Anterior cingulate cortex (tissue), 58 donors: ENCODE measurements at places on chromosomes 3 and 15.

DNA sequence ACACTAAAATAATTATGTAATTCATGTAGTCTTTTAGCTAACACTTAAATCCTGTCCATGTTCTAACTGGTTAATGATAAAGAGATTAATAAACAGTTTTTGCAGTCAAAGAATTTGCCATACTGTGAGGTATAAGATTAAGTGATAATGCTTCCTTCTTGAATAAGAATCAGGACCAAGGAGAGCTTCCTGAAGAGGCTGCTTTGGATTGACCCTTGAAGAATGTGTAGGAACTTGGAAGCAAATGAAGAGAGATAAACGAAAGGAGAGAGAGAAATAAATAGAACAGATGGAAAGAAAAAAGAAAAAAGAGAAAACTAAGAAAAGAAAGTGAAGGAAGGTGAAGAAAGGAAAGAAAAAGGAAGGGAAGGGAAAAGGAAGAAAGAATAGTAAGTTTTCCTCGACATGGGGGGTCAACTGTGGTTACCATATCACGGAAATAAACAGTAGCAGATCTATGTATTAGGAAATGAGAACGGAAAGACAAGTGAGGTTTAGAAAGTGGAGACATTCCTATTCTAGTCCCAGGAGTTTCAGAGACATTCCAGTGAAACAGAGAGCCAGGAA, 539.8 kb downstream of the FGF12 start:
- DNase-seq = no peak

DNA sequence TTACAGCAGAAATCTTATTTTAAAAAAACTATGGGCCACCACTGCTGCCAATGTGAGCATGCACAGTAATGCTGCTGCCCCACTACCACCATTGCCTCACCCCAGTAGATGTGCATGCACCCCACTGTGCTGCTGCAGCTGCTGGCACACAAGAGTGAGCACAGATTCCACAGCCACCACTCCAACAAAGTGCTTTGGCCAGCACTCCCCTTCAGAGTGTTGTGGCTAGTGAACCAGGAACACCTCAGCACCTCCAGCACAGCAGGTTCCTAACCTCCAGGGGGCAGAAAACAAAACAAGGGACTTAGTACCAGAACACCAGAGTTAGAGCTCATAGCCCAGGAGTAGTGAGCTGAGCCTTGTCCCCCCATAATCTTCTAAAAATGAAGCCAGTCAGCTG, 629.6 kb downstream of the PYDC2 start:
- DNase-seq = no peak

DNA sequence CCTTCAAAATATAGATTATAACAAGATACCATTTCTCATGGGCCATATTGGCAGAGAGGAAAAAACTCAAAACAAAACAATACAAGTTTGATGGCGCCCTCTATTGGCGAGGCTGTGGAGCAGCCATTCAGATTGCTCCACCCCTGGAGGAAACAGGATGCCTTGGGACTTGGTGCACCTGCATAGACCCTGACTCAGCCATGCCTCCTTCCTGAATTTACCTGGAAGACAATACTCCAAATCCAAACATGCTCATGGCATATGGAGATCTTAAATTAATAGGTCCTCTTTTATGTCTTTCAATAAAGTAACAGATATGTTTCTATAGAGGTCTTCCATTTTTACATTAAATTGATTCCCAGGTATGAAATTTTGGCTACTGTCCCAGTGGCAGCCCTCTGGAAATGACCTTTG, 90.0 kb downstream of the APBA2 start:
- no peak for DNase-seq

DNA sequence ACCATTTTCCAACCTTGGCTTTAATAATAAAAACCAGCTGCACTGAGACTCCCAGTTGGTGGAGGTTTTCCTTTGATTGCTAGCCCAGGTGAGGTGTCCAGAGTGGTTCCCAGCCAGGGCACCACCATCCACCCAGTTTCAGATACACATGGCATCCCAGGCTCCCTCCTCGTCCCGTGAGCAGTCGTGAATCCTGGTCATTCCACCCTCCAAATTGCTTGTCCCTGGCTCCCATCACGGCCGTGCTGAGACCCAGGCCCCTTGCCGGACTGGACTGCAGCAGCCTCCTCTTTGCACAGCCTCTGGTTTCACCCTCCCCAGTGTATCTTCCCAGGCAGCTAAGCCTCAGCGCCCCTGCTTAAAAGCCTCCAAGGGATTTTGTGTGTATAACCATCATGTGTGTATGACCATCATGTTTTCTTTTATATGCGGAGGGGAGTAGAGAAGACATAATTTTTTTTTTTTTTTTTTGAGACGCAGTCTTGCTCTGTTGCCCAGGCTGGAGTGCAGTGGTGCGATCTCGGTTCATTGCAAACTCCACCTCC, 106.3 kb downstream of the ETFA start:
- DNase-seq = no peak

DNA sequence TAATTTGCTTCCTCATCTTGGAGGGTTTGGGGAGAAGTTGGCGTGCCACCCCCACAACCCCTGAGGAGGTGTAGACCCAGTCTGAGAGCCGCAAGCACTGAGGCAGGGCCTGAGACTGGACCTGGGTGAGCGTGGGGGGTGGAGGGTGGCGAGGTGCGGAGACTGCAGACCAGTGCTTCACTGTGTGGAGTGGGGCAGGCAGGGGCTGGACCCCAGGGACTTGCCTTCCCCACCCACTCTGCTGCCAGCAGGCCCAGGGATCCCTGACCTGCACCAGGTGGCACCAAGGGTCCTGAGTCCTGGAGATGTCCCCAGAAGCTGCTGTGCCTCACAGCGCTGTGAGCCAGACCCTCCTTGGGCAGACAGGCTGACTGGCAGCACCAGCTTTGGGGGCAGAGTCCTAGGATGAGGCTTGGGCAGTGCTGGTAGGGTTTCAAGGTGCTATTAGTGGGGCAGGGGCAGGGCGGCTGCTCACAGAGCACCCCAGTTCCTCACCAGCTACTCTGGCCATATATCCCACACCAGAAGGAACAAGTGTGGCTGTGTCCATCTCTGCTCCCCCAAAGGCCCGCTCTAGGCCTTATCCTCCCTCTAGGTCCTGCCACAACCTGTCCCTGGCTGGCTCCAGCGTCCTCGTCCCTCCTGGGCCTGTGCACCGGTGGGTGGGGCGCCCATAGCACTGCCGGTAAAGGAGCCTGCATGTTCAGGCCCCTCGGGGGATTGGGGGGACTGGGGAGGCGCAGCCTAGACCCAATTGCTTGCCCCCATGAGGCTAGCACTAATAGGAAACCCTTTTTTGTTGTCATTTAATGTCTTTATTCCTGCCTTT, 11.8 kb downstream of the ZBTB47 start:
- no peak for DNase-seq

DNA sequence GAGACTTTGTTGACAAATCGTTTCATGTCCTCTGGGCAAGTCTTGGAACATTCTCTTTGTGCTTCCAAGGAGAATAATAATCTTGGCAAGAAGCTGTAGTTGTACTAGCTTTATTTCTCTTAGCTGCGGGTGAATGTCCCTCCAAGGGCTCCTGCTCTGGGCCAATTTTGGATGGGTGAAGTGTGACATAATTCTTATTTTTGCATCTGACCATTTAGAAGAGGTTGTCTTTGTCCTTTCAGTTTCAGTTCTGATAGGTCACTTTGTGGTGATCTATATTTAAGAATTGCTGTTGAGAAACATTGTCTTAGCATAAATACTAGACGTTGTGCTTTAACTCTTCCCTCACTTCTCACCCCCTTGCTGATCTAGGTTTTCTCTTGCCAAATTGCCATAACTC, 164.8 kb upstream of the RORA start:
- no peak for DNase-seq

- no peak for DNase-seq
Observed at GRCh38 chr15:39211108-39211979, 369.5 kb upstream of the THBS1 start.

DNA sequence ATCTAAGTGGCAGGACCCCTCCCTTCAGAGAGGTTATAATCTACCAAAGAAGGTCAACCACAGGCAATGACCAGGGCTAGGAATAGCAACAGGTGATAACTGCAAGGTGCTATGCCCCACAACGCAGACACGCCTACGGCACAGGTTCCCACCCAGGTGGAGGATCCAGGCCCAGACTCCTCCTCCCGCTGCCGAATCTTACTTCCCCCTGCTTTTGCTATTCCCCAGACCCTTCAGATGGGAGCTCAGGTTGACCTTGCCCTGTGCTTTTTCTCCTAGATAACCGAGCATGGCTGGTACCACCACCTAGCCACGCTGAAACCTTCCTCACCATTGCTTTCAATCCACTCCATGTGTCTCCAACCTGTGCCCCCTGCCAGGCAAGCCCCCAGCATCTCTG, 142.2 kb upstream of the IGF1R start:
- DNase-seq = no peak

DNA sequence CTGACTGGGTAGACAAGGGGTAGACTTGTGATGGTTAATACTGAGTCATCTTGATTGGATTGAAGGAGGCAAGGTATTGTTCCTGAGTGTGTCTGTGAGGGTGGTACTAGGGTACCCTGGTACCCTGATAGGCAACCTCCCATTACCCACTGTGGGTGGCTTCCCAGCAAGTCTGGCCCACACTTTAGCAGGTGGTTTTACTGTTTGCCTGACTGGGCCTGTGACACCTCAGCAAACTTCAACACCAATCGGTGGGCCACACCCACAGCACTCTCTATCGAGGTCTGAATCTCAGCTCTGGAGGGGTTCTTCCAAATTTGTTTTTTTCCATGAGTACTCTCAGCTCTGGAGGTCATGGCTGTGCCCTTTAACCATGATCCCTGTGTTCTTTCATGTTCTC, 24.6 kb upstream of the SH3GL3 start:
- no peak for DNase-seq

- DNase-seq = no peak
Observed at GRCh38 chr15:39699516-39700374, 82.9 kb downstream of the FSIP1 start.

DNA sequence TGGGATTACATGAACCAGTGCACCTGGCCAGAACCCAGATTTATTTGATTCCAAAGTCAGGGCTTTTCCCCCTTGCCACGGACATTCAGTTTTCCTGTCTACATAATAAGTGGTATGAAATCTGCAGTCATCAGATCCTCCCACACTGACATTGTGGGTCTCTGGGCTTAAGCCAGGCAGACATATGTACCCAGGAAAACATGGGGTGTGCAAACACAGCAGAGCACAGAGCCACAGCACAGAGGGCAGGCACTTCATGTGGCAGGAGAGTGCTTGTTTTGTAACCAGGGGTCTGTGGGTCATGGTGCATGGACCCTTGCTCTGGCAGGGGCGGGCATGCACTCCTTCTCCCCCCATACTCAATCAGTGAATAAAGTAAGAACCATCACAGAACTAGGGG, 6.1 kb upstream of the ABTB1 start:
- no peak for DNase-seq
